ENCODE measurements at places on chromosomes 13 and 19. TPM values are rescaled to one million over a fixed set of nuclear protein-coding genes. Genes with fewer than 3 reads are reported as not detected.

KLK15 gene
- not detected for total RNA-seq

KLK14 gene
- not detected for total RNA-seq

CRX gene
- total RNA-seq: not detected

MEIOSIN gene
- not detected for total RNA-seq

VSTM2B gene
- not detected for total RNA-seq

THSD8 gene
- total RNA-seq: not detected

GNA15 gene
- not detected for total RNA-seq

PEAK3 gene
- total RNA-seq: not detected

TRAPPC2B gene
- 12.5 TPM for total RNA-seq

ZNF560 gene
- under 0.01 TPM for total RNA-seq

ZNF536 gene
- not detected for total RNA-seq

MUC16 gene
- not detected for total RNA-seq

LIM2 gene
- not detected for total RNA-seq

ZNF888 gene
- 1.9 TPM for total RNA-seq

FPR1 gene
- total RNA-seq: not detected

VSIG10L gene
- 0.18 TPM for total RNA-seq

All from cardiac atrium fibroblast (primary cell).